Stimulated activated CD4-positive, alpha-beta T cell treated with anti-CD3 and anti-CD28 coated beads, TNF-alpha, amount 100 ng/mL, for 24 hours (primary cell): ENCODE measurements at places on chromosomes 7 and 10.

DNA sequence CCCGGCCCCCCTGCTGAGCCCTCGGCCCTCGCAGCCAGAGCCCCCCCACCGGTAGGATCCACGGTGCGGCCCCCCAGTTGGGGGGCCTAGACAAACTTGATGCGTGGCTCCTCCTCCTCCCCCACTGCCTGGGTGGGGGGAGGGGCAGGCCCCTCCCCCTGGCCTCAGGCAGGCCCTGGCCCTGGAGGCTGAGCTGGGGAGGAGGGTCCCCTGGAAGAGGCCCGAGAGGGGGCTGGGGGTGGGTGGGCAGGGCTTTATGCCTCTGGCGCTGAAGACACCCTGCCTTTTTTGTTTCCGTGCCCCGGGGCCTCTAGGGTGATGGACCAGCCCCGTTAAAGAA, 3.7 kb downstream of the VPS37D start:
- no peak for DNase-seq

GRCh38 chr7:127888411-127888810, 142.8 kb downstream of the LRRC4 start:
- DNase-seq: no peak

GRCh38 chr7:2709553-2710285, 21.7 kb downstream of the AMZ1 start:
- DNase-seq: peak; percentile 52

DNA sequence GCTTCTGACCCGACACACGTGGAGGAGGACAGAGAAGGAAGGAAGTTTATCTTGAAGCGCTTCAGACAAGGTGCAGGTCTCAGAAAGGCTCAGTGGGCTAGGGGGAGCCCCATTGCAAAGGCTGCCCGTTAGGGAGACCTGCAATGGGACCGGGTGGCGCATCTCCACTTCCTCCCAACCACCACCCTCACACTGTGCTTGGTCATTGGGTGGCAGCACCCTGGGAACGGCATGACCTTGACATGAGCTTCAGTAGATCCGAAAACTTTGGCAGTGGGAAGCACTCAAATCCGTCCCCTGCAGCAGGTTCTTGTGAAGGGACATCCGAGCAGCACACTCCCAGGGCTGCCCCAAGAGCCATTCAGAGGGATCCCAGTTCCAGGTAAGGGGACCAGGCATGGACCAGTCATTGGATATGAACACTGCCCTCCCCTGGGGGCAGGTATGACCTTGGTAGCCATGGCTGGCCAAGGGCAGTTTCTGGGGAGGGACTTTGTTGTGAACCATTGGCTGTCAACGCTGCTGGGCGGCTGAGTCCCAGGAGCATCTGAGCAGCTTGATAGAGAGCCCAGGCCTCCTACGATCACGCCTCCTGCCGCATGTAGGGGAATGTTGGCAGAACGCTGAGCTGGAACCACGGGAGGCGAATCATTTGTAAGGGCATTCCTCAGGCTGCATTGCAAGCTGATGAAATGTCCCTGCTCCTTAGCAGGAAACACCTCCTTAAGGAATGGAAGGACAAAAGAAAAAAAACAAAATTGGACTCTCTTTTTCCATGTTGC, 31.7 kb downstream of the GALNTL5 start:
- no peak for DNase-seq

- no peak for DNase-seq
Observed at GRCh38 chr7:158407581-158408317, 179.9 kb downstream of the PTPRN2 start.

- DNase-seq: no peak
Observed at GRCh38 chr7:86784765-86785164, 141.1 kb downstream of the GRM3 start.

DNA sequence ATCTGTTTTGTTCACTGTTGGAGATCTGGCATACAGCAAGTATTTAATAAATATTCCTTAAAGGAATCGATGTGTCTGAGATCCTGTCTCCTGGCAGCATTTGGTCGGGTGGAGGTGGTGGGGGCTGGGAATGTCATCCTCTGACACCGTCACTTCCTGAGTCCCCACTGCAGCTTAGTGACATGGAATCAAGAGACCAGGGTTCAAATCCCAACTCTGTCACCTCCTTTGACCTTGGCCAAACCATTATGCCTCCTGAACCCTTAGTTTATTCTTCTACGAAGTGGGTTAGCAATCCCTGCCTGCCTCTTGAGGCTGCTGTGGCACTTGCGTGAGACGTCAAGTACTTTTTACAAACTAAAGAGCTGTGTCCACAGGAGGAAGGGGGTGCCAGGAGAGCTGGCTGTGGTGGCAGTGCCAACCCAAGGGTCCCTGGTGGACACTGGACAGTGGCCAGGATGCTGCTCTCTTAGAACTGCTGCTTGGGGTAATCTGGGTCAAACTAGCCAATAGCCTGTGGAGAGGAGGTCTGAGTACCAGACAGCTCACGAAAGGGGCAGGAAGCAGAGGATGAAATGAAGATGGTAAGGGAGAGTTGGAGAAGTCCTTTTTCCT, 8.0 kb upstream of the ZMIZ1 start:
- DNase-seq: no peak

- DNase-seq: no peak
Observed at GRCh38 chr10:118272149-118272721, 69.9 kb downstream of the FAM204A start.

DNA sequence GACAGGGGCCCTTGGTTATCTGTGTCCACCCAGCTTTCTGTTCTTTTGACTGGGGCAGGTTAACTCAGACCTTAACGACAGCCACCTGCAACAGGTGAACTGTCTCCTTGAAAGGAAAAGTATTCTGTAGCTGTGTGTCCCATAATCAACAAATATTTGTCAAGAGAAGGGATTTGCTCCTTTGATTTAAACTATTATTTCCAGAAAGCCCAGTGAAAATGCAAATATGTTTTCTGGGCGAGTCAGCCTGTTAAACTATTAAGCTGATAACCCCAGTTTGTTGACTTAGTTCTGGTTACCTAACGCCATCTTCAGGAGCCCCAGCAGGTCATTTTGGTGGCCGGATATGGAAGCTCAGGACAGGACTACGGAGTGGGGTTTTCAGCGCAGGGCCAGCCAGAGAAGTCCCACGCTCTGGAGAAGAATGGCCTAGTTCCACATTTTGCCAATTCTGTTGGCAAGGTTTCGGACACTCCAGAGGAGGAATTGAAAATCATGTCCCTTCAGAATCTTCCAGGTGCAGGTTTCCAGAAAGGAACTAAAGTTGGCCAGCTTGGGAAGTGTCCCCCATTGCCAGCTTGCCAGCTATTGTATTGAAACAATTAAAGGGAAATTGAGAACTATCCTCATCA, 54.5 kb downstream of the ADRA2A start:
- DNase-seq: no peak

DNA sequence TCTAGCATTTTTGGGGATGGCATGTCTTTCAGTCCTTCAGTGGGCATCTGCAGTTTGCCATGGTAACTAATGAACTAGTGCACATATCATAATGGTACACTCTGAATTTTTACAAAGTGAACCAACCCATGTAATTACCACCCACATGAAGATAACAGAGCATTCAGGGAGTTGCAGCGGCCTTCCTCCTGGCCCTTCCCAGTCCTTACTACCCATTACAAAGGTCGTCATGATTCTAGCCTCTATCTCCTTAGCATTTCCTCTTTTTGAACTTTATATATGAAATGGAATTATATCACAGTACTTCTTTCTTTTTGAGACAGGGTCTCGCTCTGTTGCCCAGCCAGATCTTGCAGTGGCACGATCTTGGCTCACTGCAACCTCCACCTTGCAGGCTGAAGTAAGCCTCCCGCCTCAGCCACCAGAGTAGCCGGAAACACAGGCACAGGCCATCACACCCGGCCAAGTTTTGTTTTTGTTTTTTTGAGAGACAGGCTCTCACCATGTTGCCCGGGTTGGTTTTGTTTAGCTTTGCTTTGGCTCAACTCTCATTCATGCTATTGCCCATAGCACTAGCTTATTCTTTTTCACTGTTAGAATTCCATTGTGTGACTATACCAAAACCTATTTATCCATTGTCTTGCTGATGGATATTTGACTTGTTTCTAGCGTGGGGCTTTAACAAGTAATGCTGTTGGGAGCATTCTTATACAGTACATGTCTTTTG, 79.2 kb downstream of the APBB1IP start:
- no peak for DNase-seq
